Fibroblast of the aortic adventitia (primary cell): ENCODE measurements at places on chromosomes 3 and 15.

- no peak for DNase-seq
Observed at GRCh38 chr15:53490341-53490740, 269.1 kb downstream of the WDR72 start.

DNA sequence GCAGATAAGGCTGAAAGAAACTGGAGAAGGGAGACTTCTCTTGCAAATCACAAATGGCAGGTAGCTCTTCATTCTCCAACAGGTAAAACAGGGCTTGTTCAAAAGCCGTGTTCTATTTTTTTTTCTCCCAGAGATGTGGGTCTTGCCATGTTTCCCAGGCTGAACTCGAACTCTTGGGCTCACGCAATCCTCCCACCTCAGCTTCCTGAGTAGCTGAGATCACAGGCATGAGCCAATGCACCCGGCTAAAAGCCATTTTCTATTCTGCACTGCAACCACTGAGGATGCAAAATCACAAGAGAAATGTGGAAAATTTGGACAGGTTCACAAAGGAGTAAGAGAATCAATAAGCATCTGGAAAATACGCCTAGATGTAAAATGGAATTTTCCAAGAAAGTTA lies 19.5 kb downstream of the EIF4E3 start:
- DNase-seq: no peak

DNA sequence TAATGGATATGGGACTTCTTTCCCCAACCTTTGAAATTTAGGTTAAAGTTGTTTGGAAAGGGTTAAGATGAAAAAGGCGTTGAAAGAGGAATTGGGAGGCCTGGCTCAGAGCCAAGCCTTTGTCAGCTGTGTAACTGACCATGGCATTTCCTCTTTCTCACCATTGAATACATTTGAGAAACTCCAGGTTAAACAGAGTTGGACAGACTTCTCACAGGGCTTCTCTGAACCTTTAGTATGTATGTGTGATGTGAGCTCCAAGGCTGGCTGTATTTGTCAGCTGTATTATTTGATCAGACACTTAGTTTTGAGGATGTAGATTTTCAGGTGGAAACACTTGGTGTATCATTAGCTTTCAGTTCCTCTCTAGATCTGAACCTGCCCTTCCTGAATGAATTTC lies 136.4 kb upstream of the GOLGA6L4 start:
- peak; percentile 6 for DNase-seq

GRCh38 chr15:26767169-26767670 lies 5.6 kb downstream of the GABRB3 start:
- no peak for DNase-seq

DNA sequence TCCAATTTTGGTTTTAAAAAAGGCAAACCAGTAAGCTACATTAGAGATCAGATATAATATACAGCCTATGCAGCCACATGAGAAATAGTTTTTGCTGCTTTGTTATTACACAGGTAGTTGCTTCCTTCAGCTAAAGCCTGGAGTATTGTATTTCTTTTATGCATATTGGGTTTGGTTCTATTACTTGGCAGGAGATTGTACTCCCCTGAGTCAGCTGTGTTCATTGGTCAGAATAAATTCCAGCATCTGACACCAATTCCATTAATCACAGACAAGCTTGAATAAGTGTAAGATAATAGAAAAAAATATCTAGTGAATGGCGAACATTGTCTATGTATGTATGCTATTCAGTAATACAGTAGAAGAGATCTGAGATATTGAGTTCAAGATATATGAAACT lies 26.1 kb upstream of the ZCWPW2 start:
- DNase-seq: peak; percentile 71

DNA sequence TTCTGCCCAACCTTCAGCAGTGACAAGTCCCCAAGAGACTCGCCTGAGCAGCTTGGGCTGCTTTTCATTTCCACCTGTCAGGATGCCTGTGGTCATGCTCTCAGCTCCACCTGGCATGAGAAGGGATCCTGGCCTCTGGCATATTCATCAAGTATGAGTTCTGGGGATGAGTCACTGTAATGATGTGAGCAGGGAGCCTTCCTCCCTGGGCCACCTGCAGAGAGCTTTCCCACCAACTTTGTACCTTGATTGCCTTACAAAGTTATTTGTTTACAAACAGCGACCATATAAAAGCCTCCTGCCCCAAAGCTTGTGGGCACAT lies 3.5 kb downstream of the MYD88 start:
- no peak for DNase-seq

- peak; percentile 96 for DNase-seq
Observed at GRCh38 chr3:150370122-150370602, 37.9 kb upstream of the TSC22D2 start.

- no peak for DNase-seq
Observed at GRCh38 chr3:151227266-151227806, 24.3 kb upstream of the GPR171 start.

- DNase-seq: peak; percentile 90
Observed at GRCh38 chr3:185677146-185677829, 91.2 kb downstream of the SENP2 start.

DNA sequence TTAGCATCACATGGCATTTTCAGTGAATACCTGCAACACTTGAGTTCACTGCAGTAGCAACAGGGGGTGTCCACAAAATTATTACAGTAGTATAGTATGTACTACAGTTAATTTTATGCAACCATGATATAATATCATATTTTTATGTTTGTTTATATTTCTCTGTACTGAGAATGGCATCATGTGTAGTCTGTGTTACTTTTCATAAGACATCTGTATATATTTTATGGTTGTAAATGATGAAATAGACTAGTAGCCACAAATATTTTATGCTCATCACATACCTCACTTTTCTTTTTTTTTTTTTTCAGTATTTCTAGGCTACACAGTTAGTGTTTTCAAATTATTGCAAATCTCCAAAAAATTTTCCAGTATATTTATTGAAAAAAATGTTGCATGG lies 22.4 kb downstream of the PHLDB2 start:
- no peak for DNase-seq

DNA sequence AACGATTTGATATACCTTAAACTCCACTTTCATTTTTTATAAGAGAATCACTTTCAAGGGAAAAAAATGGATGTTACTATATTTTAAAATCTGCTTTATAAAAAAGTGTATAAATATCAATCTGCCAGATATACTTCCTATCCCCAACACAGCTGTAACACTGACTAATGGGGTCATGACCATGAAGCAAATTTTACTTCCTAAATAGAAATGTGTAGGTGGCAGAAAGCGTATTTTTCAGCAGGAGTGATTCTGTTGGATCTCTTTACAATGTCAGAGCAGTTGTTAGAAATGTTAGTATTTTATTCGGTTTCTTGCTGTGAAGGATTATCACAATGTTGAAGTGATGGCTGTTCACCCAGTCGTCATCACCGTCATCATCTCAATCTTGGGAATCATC lies 5.5 kb upstream of the C15orf40 start:
- DNase-seq: no peak

DNA sequence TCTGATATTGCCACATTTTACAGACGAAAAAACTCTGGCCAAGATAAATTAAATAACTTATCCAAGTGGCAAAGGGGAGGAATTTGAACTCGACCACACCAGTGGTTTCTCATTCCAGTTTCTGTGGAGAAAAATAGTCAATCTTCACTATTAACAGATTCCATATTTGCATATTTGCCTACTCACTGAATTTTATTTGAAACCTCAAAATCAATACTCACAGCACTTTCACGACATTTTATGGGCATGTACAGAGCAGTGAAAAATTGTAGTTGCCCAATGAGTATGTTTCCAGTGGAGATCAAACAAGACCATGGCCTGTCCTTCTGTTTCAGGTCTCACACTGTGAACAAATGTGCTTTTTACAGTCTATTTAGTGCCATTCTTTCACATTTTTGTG lies 374.3 kb downstream of the MAGI1 start:
- DNase-seq: no peak

- DNase-seq: no peak
Observed at GRCh38 chr3:9433627-9434521, 36.5 kb downstream of the SETD5 start.

DNA sequence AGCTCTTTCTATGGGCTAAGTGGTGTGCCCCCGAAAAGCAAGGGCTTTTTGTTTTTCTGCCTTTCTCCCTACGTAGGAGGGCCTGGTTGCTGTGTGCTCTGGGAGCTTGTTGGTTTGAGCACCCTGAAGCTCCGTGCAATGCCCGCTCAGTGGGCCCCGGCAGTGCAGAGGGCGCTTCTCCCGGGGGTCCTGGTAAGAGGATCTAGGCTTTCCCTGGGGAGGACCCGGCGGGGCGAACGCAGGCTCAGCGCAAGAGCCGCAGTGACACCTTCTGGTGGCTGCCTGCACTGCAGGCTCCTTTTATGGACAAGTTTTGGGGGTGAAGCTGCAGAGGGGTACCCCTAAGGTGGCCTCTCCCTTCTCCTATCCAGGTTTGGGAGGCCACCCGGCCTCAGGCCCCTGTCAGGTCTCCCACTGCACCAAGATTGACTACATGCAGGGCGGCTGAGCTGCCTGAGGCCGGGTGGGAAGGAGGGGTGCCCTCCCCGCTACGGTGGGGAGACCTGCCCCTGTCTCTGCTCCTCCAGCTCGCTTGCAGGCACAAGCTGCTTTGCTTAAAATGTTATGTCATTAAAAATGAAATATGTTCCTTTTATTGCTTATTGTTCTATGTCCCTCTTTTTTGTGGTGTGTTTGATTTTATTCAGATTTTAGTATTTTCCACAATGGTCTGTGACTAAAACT lies 387.9 kb downstream of the GABRG3 start:
- DNase-seq: no peak

DNA sequence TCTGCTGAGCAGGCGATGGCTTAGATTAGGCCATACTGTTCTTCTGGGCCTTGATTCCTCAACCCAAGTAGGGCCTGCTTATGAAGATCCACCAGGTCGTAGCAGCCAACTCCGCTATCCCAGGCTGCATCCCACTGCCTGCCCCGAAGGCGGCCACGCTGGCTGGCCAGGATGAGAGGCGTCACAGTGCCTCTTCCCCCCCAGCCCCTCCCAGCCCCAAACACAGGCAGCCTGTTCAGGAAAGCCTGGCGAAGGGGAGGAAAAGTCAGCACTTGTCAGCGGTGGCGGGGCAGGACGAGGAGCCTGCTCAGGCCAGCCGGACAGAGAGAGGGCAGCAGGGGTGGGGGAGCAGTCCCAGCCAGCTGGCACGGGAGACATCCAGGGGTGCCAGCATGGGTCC lies 11.2 kb downstream of the PTH1R start:
- DNase-seq: no peak

DNA sequence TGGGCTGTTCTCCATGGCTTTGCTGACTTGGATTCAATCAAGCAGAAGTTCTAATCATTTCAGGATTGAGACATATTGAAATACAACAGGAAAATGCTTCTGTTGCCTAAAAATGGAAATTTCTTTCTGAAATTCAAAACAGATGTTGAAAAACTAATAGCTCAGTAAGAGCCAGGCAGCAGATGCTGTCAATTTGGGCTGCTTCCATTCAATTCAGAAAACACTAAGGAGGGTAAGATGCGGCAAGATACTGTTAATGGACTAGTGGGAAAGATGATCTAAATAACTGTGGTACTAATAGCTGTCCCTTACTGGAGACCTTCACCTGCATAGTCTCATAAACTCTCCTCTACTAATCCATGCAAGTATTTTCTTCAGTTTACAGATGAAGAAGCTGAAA lies 53.5 kb downstream of the DGKG start:
- DNase-seq: no peak

DNA sequence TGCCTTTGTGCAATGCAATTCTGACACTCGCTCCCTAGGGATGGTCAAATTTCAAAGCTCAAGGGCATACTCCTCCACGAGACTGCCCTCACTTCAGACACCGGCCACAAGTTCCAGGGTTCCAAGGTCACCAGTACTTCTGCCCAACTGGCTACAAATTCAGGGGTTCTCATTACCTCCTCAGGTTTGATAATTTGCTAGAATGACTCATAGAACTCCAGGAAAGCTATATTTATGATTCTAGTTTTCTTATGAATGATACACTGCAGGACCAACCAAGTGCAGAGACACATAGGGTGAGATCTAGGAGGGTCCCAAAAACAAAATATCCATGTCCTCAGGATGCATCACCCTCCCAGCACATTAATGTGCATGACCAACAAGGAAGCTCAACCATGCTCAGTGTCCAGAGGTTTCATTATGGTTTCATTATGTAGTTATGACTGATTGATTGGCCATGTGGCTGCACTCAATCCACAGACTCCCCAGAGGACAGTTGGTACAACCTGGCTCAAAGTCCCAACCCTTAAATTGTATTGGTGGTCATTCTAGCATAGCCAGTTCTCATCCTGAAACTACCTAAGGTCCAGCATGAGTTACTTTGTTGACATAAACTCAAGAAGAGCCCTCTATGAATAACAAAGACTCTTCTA lies 170.4 kb upstream of the LRRN1 start:
- no peak for DNase-seq

DNA sequence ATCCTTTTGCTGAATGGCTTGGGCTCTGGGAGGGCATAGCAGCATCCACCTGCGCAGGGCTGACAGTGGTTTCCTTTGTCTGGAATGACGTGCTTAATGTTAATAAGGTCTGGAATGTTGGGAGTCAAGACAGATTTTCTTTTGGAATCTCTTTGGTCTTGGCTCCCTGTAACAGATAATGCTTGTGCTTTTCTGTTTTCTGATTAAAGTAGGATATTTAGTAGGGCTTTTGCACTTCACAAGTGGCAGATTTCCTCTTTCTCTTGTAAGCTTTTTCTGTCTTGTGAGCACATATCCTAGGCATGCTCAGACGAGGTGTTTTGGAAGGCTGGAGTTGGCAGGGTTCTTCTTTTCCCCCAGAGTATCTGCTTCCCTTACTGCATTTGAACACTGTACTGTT lies 189.6 kb downstream of the GHSR start:
- peak; percentile 53 for DNase-seq

- peak; percentile 67 for DNase-seq
Observed at GRCh38 chr15:42137461-42138261, 18.8 kb downstream of the PLA2G4F start.
